ENCODE measurements at places on chromosomes 2 and 18.
A peak's percentile ranks its signal among the peaks of the same experiment; 100 is the strongest.

DNA sequence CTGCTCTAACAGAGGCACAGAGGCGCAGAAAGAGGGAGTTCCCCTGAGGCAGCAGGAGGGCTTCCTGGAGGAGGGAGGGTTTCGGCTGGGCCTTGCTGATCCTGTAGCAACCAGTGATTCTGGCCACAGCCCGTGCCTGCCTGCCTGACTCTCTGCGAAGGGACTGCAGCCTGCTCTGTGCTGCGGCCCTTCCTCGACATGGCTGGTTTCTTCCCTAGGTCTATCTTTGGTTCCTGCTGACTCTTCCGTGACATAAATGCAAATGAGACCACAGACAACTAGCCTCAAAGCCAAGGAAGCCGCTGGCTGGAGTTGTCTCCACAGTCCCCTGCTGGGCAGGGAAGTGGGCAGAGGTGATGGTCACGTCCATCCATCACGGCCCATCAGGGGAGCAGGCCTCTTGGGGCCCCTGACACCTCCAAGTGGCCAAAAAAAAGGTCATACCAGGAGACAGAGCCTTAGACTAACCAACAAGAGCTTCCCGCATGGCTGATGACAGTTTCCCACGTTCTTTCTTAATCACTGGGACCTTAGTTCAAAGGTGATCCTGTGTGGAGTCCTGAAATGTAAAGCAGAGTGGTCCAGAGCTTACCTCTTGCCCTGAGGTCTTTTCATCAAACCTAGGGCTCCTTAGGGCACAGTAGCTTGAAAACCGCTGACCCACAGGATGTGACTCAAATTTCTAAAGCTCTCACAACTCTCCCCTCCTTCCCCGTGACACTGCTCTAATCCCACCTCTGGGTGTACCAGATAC is 55.3 kb downstream of the HS1BP3 start:
- DNase-seq: peak; percentile 12

DNA sequence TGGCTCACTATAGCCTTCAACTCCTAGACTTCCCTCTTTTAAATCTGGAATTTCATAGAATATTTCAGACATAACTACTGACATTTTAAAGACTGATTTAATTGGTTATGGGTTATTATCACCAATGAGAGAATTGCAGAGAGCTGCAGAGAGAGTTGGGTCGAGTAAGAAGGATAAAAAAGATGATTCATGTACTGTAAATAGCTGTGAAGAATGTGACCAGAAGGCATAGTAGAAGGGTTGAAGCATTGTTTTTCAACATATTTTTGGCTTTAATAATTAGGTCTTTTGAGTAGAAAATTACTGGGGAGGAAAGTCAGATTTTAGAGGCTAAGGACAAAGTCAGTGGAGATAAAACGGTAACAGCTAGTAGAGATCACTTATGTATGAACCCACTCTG is 503.2 kb upstream of the SLC8A1 start:
- no peak for DNase-seq

- no peak for DNase-seq
Measured at GRCh38 chr18:27005589-27005988, 140.1 kb upstream of the AQP4 start.

DNA sequence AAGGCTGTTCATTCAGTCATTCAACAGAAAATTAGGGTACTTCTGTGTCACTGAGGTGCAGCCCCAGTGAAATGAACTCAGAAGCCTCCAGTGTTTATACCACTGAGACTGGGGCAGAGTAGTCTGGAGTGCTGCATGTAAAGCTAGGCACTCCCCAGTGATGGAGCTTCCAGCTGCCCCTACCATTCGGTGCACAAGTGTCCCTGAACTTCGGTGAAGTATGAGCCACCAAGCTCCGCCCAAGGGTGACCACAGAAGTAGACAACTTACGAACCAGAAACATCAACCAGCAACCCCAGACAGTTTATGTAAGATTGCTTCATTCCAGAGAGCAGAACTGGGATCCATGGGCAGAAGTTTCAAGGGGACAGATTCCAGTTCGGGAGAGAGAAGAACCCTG is 70.6 kb upstream of the FOSL2 start:
- no peak for DNase-seq

DNA sequence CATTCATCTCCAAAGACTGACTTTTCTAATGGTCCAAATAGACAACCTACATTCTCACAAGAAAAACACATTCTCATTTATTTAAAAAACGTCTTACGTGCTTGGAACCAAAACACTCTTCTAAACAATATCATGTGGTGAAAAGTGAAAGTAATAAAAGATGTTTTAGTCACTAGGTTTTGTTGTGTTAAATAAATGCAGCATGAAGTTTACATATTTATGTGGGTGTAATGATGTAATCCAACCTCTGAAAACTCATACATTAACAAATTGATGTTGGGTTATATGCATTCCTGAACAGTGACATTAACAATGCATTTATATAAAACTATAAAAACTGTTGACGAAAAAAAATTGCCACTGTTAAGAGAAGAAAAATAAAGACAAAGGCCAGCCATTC is 55.1 kb upstream of the ACVR2A start:
- DNase-seq: no peak

DNA sequence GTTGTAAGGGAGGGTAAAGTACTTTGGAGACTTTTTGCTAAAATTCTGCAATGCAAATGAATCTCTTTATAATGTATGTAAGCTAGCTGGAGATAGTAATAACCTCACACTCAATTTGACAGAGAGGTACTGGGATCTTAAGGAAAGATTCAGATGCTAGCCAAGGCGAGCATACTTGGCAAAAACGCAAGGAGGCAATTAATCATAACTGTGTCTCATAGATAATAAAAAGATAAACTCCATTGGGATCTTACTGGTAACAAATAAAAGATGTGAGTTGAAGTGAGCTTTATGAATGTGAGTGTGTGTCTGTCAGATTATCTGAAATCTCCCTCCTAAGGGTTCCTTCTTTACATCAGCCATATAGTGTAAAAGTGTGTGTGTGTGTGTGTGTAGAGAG is 533.0 kb downstream of the TMX3 start:
- no peak for DNase-seq

DNA sequence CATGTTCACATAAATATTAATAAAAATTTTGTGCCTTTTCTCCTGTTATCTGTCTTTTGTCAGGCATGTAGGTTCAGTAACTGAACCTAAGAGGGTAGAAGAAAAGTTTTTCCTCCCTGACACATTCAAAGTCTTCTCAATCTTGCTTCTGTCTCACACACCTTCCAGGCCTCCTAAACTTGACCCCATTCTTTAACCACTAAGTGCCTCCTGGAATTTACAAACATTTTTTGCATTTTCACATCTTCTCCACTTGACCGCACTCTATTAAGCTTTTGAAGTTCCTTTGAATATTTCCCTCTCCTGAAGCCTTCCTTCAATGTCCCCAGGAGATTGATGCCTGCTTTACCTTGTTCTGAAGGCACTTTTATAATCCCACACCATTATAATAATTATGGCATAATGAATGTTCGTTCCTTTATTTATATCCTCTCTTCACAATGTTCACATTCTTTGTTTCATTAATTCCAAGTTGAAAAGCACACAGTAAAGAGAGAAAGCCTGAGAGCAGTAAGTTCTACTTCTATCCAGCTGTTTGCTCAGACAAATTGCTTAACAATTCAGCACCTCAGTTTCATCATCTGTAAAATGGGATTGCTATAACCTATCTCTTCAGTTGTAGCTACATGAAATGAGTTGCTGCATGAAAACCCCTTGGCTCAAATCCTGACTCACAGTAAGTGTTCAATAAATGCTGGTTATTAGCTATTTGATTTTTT is 184.8 kb upstream of the KLHL29 start:
- no peak for DNase-seq

DNA sequence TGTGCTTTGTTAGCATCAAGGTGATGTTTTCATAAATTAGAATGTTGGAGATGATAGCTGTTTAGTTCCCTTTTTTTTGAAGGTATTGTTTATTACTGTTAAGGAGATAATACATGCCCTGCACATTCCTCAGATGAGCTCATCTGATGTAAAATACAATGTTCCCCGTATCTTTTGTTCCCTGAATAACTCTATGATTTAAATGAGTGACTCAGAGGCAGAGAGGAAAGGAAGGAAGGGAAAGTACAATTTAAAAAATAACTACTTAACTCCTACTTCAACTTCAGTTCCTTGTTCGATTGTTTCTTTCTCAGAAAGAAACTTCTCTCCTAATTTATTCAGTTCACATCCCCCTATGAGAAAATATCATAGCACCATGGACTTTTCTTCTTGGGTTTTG is 208.7 kb downstream of the KCNE4 start:
- no peak for DNase-seq

DNA sequence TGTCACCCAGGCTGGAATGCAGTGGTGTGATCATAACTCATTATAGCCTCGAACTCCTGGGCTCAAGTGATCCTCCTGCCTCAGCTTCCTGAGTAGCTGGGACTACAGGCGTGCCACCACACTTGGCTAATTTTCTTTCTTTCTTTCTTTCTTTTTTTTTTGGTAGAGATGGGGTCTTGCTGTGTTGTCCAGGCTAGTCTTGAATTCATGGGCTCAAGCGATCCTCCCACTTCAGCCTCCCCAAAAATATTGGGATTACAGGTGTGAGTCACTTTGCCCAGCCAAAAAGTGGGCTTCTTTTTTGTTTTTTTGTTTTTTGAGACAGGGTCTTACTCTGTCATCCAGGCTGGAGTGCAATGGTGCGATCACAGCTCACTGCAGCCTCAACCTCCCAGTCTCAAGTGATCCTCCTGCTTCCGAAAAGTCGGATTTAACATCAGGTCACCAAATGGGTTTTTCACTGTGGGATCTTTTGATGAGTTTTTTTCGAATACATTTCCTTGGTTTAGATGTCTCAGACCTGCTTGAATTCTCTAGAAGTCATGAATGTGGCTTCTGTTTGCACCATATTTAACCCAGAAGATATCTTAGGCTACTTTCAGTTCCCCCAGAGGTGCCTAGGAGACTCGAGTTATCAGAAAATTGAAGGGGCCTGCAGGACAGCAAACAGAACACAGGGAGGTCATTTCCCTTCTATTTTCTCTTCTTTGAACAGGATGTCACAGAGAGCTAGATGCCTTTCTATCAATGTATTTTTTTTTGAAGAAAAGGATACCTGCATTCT is 8.9 kb downstream of the RAB31 start:
- no peak for DNase-seq

GRCh38 chr2:63743982-63744966 is 97.4 kb upstream of the UGP2 start:
- no peak for DNase-seq

DNA sequence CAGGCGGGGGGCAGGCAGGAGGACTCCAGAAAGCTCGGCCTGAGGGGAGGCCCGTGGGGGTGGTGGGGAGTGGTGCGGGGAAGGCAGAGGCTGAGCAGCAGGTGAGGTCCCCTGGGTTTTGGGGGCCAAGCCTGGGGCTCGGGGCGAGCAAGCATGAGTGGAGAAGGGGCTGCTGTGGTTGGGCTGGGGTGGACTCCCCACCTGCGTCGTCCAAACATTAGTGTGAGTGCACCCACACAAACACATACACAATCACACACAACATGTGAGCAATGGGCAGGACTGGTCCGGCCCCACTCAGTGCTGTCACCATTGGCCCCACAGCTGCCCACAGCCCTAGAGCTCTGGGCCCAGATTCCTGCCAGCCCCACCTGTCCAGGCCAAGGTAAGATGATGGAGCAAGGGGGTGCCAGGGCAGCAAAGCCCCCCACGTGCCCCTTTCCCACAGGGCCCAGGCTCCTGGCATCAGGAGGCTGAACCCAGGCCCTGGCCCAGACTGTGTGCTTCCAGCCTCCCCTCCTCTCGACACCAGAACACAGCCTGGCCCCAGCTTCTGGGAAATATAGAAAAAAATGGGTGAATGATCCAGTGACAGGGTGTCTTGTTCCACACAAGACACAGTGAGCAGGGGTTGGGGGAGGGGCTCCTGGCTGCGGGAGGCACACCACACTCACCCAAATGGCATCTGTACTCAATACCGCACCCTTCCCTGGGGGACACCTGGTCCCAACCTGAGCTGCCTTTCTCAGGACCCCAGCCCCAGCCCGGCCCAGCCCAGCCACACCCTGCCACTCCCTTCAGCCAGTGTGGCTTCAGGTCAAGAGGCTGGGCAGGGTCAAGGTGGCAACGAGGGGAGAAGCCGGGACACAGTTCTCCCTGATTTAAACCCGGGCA is 463 bp upstream of the ALPP start:
- no peak for DNase-seq

- no peak for DNase-seq
Measured at GRCh38 chr18:58407649-58408407, 221.1 kb downstream of the ALPK2 start.

DNA sequence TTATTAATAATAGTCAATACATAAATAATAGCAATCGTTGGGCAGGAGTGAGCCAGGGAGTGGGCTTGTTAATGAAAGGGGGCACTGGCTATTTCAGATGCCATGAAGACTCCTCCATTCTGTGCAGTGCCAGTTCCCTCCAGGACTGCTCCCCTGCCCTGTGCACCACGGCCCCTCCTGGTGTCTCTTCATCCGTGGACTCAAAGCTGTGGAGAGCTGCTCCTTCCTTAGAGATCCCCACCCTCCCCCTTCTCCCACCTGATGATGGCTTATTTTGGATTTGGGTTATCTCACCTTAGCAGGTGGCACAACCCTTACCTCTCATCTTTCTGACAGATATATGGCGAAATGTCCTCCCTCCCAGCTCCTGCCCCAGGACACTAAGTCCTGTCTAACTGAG is 3.1 kb upstream of the CELF4 start:
- DNase-seq: no peak

DNA sequence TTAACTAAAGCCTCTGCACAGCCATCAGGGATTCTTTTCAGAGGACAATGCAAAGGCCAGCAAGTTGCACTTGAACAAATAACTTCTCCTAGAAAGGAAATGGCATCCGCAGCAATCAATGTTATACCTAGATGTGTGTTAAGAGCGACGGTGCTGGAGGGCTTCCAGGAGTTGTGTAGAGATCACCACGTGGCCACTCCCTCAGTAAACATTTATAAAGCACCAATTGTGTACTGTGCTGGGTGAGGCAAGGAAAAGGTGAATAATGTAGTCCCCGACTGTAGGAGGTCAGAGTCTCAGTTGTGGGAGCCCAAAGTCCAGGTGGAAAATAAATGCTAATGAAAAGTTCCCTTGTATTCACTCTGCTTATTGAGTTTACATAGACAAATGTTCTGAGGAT is 135.0 kb downstream of the ALK start:
- no peak for DNase-seq

DNA sequence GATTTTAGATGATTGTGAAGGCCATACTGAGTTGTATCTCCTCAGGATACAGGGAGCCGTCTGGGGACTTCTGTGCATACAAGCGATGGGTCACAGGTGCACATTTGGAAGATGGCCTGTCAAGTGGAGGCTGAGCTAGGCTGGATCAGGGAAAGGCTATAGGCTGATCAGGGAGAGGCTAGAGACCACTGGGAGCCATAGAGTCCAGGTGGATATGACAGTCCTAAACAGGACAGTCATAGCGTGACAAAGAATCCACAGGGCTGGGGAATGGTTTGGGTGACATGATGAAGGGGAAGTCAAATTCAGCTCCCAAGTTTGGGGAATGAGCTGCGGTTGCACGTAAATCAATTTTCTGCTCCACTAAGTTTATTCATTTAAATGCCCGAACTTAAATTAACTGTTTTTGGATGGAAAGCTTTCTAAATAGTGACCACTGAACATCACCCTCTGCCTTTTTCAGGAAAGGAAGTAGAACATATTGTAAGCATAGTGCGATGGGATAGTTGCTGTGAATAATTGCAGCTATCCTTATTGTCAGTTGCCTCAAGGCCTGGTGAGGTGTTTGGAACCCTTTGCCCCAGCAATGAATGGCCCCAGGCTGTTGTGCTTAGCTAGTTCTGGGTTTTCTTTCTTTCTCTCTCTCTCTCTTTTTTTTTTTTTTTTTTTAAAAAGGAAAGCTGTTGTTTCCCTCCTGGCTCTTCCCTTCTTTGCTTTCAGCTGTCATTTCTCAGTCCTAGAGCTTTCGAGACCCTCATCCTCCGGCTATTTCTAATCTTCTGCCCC is 50.5 kb downstream of the KLHL29 start:
- DNase-seq: no peak
